ENCODE measurements at places on chromosomes 7 and 10. TPM values are rescaled to one million over a fixed set of nuclear protein-coding genes. Genes with fewer than 3 reads are reported as not detected.

The TOMM7 gene
- 588 TPM for total RNA-seq

The SH3PXD2A gene
- total RNA-seq = 12.5 TPM

The RET gene
- total RNA-seq = not detected

The SUN3 gene
- 0.24 TPM for total RNA-seq

The HOXA4 gene
- total RNA-seq = not detected

The RHOBTB1 gene
- 7.8 TPM for total RNA-seq

The MKX gene
- total RNA-seq = not detected

The AGAP9 gene
- total RNA-seq = 14.1 TPM

The SEMA3A gene
- total RNA-seq = 6.3 TPM

The GIMAP2 gene
- 0.81 TPM for total RNA-seq

The CDH23 gene
- 13.3 TPM for total RNA-seq

The ZNF282 gene
- total RNA-seq = 35.9 TPM

The C10orf105 gene
- not detected for total RNA-seq

The PRKAR2B gene
- 2.9 TPM for total RNA-seq

The C10orf53 gene
- not detected for total RNA-seq

The RHBDD2 gene
- 75.6 TPM for total RNA-seq

The MKI67 gene
- total RNA-seq = 114 TPM

The DYDC2 gene
- total RNA-seq = not detected

The ATOH7 gene
- total RNA-seq = not detected

The SLIT1 gene
- not detected for total RNA-seq

The FAS gene
- 7.6 TPM for total RNA-seq

The GIMAP4 gene
- total RNA-seq = not detected

The ZNF488 gene
- 18.1 TPM for total RNA-seq

The KCNIP2 gene
- 5.1 TPM for total RNA-seq

The NODAL gene
- not detected for total RNA-seq

The PCDH15 gene
- total RNA-seq = not detected

The HABP2 gene
- total RNA-seq = not detected

The GPER1 gene
- 0.37 TPM for total RNA-seq

The PNLIPRP1 gene
- not detected for total RNA-seq

The TTYH3 gene
- 109 TPM for total RNA-seq

The CRHR2 gene
- not detected for total RNA-seq

The PANK1 gene
- 8.1 TPM for total RNA-seq

The VWDE gene
- total RNA-seq = 28.8 TPM

The PPRC1 gene
- 22.9 TPM for total RNA-seq

The FGFR2 gene
- total RNA-seq = not detected

The CALHM2 gene
- total RNA-seq = 54.1 TPM

The LIPK gene
- total RNA-seq = not detected

The PTPRZ1 gene
- 0.28 TPM for total RNA-seq

The PRRT4 gene
- 0.70 TPM for total RNA-seq

The ARL4A gene
- total RNA-seq = 18.0 TPM

The PARP12 gene
- 37.7 TPM for total RNA-seq

The RSBN1L gene
- 13.3 TPM for total RNA-seq

The NRAP gene
- total RNA-seq = not detected

The ABCA13 gene
- total RNA-seq = 0.76 TPM

The ZNF25 gene
- total RNA-seq = 2.6 TPM

The MEOX2 gene
- not detected for total RNA-seq

The MSS51 gene
- 3.3 TPM for total RNA-seq

The FKBP6 gene
- not detected for total RNA-seq

The CFAP43 gene
- 6.0 TPM for total RNA-seq

The NPY gene
- total RNA-seq = not detected

The GPR141 gene
- not detected for total RNA-seq

The EPO gene
- total RNA-seq = 0.30 TPM

The AKR1C8 gene
- total RNA-seq = 2.7 TPM

The MYPN gene
- total RNA-seq = 4.1 TPM

The EPHA1 gene
- 39.3 TPM for total RNA-seq

The AGFG2 gene
- 30.4 TPM for total RNA-seq

The ACTA2 gene
- 5.3 TPM for total RNA-seq

Data from PC-9 (cell line).